ACHN (cell line): ENCODE measurements at places on chromosomes 1 and 21.

- no peak for DNase-seq
These were observed 40.2 kb downstream of the TOMM20 start for GRCh38 chr1:235088430-235088829.

- no peak for DNase-seq
These were observed 25.3 kb downstream of the FMO2 start for GRCh38 chr1:171210355-171210754.

- no peak for DNase-seq
These were observed 108.5 kb downstream of the KCNK1 start for GRCh38 chr1:233722212-233722979.

GRCh38 chr21:43815107-43815613 is 25.8 kb downstream of the RRP1 start:
- DNase-seq = no peak

- DNase-seq = no peak
These were observed 37.0 kb upstream of the PUM1 start for GRCh38 chr1:31102501-31102950.

- DNase-seq = no peak
These were observed 67.7 kb downstream of the SSBP3 start for GRCh38 chr1:54338464-54338863.

DNA sequence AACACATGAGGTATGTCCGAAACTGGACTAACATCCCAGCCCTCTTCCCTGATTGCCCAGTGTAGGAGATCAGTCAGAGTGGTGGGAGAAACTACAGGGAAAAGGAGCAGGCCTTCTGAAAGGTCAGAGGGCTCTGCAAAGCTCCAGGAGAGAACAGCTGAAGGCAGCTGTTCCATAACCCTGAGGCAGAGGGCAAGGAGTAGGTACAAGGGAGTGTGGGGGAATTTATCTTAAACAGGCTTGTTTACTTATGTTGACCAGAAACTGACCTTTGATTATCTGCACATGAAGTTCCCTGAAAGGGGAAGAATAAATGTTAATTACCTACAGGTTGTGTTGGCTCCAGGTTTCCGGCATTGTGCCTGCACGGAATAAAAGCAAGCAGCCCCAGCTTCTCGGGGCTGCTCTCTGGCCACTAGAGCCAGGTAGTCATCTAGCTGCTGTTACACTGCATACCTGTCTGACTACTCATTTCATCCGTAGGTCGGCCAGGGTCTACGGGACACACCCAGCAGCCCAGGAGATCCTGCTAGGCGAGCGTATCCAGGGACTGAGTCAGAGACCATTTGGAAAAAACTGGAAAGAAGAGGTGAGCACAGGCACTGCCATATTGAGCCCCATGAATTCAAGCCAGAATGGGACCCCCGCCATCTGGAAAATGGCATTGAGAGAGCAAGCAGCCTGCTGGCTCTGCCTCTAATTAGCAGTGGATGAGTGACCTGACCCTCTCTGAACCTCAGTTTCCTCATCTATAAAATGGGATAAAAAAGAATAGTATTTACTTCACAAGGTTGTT is 14.9 kb upstream of the PAQR7 start:
- peak; percentile 28 for DNase-seq

- no peak for DNase-seq
These were observed 132.1 kb downstream of the ASTN1 start for GRCh38 chr1:177032434-177032833.

GRCh38 chr1:43438006-43438405 is 15.7 kb downstream of the HYI start:
- DNase-seq = no peak

DNA sequence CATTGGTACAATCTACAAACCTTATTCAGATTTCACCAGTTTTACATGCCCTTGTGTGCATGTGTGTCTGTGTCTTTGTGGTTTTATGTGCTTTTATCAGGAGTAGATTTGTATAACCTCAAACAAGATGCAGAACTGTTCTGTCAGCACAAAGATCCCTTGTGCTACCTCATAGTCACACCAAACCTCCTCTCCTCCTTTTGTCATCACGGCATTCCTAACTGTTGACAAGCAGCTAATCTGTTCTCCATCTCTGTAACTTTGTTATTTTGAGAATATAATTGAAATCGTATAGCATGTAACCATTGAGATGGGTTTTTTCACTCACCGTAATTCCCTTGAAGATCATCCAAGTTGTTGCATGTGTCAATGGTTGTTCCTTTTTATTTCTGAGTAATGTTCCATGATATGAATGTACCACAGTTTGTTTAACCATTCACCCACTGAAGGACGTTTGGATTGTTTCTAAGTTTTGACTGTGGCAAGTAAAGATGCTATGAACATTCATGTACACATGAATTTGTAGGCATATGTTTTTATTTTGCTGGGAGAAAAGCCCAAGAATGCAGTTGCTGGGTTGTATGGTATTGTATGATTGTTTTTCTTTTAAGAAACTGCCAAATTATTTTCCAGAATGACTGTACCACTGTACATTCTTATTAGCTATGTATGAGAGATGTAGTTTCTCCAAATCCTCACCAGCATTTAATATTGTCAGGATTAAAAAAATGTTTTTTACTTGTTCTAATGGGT is 78.1 kb upstream of the B3GALT2 start:
- no peak for DNase-seq

DNA sequence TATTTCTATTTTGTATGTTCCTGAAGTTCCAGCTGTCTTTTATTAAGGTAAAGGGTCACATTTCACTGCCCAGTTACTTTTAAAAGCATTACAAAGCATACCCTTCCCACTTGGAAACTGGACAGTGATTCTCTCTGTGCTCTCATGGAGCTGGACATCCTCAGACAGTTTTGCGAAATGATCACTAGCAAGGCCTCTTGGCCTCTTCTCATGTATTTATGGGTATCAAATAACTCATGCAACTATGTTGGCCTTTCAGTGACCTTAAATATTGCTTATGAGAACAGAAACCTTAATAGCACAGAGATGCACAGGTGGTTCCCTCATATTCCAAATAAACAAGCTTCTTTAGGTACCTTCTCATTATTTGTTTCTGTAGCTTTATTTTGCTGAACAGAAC is 7.9 kb upstream of the AMPD1 start:
- no peak for DNase-seq

GRCh38 chr1:194598098-194598497 is 1411.7 kb upstream of the B3GALT2 start:
- no peak for DNase-seq

- DNase-seq = no peak
These were observed 124.8 kb downstream of the NR5A2 start for GRCh38 chr1:200152336-200152735.

- no peak for DNase-seq
These were observed 183.7 kb upstream of the FAM78B start for GRCh38 chr1:166350490-166350889.

- no peak for DNase-seq
These were observed 87.1 kb downstream of the VCAM1 start for GRCh38 chr1:100806601-100807000.

DNA sequence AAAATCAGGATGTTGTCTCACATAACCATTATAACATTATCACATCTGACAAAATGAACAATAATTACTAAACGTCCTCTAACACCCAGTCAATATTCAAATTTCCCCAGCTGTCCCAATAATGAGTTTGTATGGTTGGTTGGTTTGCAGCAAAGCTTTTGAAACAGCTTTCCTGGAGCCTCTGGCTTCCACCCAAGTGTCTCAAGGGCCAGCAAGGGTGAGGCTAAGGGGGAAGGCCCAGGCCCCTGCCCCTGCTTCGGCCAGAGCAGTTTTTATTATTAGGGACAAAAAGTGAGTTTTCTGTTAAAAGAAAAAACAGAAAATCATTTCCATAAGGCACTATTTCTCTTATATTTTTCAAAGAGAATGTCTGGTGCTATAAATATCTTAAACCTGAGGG is 19.1 kb upstream of the AVPR1B start:
- no peak for DNase-seq

GRCh38 chr1:245528258-245528635 is 373.5 kb downstream of the KIF26B start:
- no peak for DNase-seq

DNA sequence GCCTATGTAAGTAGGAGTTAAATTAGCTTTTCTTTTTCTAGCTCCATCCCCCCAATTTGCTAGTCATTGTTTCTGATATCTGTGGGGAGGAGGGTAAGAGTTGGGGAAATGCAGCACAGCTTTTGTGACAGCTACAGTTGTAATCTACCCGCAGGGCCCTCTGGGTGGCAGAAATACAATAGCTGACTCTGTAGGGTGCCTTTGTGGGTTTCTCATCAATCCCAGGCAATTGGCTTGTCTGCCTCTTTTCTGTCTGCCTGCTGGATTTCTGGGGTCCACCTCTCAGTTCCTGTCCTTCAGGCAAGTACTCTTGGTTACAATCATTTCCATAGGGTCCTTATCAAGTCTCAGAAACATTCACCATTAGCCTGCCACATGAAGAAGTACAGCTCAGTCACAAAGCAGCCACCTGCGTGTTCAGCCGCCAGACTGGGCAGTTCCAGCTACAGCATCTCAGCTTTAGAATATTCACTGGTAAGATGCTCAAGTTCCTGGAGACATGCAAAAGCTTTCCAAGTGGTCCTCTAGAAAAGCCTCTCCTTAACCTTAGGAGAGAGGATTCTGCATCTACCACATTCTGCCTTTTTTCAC is 19.2 kb upstream of the SLC44A5 start:
- DNase-seq = no peak

GRCh38 chr1:145690587-145691558 is 16.3 kb downstream of the PDZK1 start:
- peak; percentile 20 for DNase-seq

- DNase-seq = peak; percentile 15
These were observed 1.2 kb downstream of the PTTG1IP start for GRCh38 chr21:44872323-44872648.

GRCh38 chr21:34826836-34827235 is 158.0 kb downstream of the CLIC6 start:
- DNase-seq = no peak

DNA sequence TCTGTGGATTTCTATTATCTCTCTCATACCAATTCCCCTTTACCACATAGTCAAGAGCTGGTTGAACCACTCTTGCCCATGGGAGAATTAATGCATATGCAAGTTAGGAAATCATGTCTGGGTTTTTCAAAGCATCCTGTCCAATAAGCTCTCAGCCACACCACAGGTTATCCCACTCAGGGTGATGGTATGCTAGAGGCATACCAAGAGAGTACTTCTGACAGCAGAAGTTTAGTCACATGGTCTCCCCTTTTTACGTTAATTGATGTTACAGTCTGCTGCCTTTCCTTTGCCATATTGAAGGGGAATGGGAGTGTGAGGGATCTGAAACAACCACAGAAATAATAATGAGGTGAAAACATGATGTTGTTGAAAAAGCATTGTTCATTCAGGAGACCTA is 135.8 kb upstream of the PBX1 start:
- no peak for DNase-seq

- no peak for DNase-seq
These were observed 204.9 kb downstream of the MRPL39 start for GRCh38 chr21:25402134-25402961.

DNA sequence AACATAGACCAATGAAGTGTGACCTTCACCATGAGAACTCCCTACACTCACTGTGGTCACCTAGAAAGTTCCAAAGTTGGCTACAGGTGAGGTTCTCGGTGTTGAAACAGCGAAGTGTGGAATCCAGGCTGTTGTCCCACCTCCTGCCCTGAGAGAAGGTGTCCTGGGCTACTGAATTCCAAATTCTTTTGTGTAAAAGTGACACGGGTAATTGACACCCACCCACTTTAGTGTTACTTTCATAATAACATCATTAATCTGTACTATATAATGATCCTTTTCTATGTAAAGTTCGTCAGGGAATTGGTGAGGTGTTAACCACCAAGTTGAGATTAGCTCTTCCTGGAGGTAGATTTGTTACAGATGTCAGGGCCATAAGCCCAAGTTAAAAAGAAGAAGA is 690.7 kb downstream of the RWDD3 start:
- no peak for DNase-seq

- peak; percentile 15 for DNase-seq
These were observed 6.4 kb upstream of the ERI3 start for GRCh38 chr1:44361478-44361877.

DNA sequence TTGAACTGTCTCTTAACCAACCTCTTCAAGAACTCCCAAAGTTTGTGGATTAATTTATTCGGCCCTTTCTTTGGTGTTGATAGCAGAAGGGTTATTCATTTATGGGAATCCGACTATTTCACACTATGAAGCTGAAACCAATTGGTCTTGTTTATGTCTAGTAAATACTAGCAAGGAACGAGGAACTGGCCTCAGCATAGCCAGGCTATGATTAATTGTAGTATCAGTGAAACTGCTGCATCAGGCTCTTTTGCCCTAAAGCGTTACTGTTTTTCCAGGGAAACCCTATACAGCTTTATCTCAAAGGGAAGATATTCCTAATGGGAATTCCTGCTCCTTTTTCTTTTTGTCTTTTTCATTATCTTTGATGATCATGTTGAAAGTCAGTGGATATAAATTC is 35.1 kb downstream of the CLEC20A start:
- no peak for DNase-seq

DNA sequence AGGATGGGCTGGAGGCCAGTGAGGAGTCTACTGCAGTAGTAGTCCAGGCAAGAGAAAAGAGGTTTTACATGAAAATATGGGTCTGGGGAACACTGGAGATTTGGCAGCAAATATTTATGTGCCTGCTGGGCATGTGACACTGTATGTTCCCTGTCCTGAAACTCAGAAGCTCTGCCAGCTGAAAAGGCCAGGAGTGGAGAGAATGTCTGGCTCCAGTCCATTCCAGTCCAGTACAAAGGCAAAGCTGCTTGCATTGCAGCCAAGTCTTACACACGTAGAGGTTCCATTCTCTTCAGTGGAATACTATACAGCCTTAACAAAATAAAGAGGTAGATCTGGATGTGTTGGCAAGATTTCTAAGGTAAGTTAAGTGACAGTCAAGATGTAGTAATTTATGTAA is 7.5 kb upstream of the YBX1 start:
- no peak for DNase-seq

DNA sequence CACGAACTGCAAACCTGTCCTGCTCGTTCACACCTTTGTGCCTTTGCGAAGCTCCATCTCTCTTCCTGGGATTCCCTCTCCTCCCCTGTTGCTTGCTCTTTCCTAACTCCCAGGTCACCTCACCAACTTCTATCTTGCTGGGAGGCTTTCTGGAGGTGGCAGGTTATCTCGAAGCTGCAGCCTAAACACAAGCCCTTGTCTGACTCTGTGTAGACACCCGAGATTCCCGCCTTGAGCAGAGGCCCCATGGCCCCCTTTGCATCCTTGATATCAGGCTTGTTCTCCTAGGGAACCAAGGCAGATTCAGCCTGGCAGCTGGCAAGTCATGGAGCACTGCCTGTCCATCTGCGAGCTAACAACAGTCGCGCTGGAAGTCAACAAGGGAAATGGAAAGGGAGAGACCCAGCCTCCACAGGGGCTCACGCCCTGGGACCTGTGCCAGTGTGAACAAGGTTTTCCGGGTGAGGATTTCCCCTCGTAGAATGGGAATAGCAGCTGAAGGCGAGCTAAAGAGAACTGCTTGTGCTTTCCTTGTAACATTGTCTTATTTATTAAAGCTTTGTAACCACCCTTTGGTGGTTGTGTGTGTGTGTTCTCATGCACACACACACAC is 109.5 kb upstream of the JUN start:
- DNase-seq = no peak

- DNase-seq = no peak
These were observed 184.1 kb downstream of the FOXD2 start for GRCh38 chr1:47621977-47622376.

GRCh38 chr1:11053758-11054137 is 6.1 kb downstream of the SRM start:
- peak; percentile 9 for DNase-seq
